Activated T-helper 17 cell treated with anti-CD3 and anti-CD28 coated beads, Interleukin-2, amount 50 U/mL, for 72 hours (primary cell): ENCODE measurements at places on chromosomes 12 and 14.

- H3K4me3 ChIP-seq, result no peak overlapping the region
- H3K27ac ChIP-seq, result peak overlapping the region; percentile 39
- peaks cover 30% of the 10 kb centered on the region for H3K36me3 ChIP-seq
- H3K27me3 ChIP-seq, result no peaks in the 10 kb centered on the region
Measured at GRCh38 chr12:50637870-50638481, 125.9 kb upstream of the ATF1 start.

GRCh38 chr12:96263449-96263902 lies 69.3 kb downstream of the ELK3 start:
- peaks cover 8% of the 10 kb centered on the region for H3K4me1 ChIP-seq
- H3K4me3 ChIP-seq, result no peak overlapping the region
- no peaks in the 10 kb centered on the region for H3K27me3 ChIP-seq
- H3K27ac ChIP-seq, result peak overlapping the region; percentile 23

DNA sequence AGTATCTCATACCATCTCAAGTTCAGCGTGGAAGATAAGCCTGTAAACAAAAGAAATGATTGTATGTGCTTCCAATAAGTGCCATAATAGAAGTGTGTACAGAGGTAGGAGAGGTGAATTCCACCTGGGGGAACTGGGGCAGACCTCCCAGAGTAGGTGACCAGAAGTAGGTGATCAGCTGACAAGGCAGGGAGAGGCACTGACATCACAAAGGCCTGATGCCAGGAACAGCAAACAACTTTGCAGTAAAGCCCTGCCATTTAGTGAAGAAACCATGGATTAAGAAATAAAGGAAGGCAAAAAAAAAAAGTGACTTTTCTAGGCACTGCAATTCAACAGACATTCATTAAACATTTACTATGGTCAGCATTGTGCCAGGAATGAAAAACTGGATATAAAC lies 31.1 kb downstream of the NR1H4 start:
- H3K4me1 ChIP-seq, result no peaks in the 10 kb centered on the region
- H3K36me3 ChIP-seq, result no peaks in the 10 kb centered on the region
- no peak overlapping the region for H3K4me3 ChIP-seq
- no peak overlapping the region for H3K27ac ChIP-seq

DNA sequence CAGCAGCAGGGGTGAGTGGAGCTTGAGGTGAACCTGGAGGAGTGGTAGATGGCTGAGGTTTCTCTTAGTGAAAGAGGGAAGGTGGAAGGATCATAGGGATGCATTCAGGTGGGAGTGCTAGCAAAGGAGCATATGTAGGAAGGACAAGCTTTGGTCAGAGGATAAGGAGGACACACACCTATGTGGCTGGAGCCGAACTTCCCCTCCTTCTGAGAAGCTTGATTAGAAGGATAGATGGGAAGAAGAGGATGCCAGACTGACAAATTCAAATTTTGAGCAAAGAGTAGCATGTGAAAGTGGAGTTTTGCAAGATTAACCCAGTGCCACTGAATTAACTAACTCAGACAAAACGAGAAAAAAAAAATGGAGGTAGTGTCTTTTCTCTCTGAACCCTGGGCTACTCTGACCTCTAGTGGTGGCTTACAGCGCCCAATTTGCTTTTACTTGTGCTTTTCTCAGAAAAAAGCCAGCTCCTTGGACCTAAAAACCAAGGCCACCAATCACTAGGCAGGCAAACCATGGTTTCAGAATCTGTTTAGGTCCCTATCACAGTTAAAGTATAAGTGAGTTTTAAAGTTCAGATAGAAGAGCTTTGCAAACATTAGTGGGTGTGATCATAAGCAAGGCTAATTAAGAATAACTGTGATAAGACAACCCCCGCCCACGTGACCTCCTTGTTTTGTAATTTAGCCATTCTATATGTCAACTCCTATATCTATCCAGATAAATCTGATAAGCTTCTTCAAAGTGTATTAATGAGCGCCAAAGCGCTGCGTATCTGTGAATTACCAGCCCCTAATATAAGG lies 15.5 kb downstream of the EMP1 start:
- H3K27me3 ChIP-seq, result no peaks in the 10 kb centered on the region
- H3K4me3 ChIP-seq, result peak overlapping the region; percentile 65
- peaks cover 28% of the 10 kb centered on the region for H3K4me1 ChIP-seq
- peaks cover 50% of the 10 kb centered on the region for H3K36me3 ChIP-seq
- peak; percentile 29 for ATAC-seq

DNA sequence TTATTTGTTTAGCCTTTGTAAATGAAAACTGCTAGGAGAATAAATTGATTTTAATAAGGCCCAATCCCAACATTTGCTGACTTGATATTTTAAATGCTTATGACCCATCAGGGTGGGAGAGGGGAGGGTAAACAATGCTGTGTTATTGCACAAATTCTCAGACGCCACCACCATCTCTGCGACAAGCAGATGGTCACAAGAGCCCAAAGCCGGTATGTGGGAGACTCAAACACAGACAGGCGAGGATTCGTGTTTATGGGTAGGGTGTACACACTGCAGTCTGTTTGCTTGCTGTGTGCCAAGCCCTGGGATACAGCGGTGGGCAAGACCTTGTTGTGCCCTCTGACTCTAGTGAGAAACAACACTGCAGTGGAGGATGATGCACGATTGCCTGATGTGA lies 39.2 kb upstream of the PWP1 start:
- H3K36me3 ChIP-seq, result peaks cover 6% of the 10 kb centered on the region
- no peak overlapping the region for H3K27ac ChIP-seq
- no peak overlapping the region for H3K4me3 ChIP-seq
- ATAC-seq, result no peak
- no peaks in the 10 kb centered on the region for H3K27me3 ChIP-seq

DNA sequence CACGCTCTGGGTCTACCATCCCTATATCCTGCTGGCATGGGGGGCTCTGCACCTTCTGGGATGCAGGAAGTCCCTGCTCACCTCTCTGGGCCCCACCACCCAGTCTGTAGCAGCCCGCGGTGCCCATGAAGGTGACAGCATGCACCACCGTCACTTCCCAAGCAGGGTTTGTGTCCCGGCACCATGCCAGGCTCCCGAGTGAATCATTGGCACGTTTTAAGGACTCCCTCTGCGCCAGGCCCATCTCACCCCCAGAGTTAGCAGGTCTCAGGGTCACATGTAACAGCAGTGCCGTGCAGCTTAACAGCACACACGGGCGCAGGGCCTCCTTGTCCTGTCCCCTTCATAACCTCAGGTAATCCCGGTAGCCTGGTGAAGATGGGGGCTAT lies 19.9 kb downstream of the SETD1B start:
- H3K27me3 ChIP-seq, result no peaks in the 10 kb centered on the region
- ATAC-seq, result no peak
- H3K4me1 ChIP-seq, result peaks cover 7% of the 10 kb centered on the region
- peaks cover 91% of the 10 kb centered on the region for H3K36me3 ChIP-seq

GRCh38 chr12:118448341-118448740 lies 72.0 kb downstream of the SUDS3 start:
- H3K36me3 ChIP-seq, result no peaks in the 10 kb centered on the region
- no peaks in the 10 kb centered on the region for H3K4me1 ChIP-seq
- no peak overlapping the region for H3K4me3 ChIP-seq
- peaks cover 18% of the 10 kb centered on the region for H3K27me3 ChIP-seq
- H3K27ac ChIP-seq, result no peak overlapping the region
- ATAC-seq, result no peak

GRCh38 chr12:76445462-76445861 lies 97.2 kb upstream of the BBS10 start:
- peak; percentile 60 for ATAC-seq
- H3K4me1 ChIP-seq, result peaks cover 20% of the 10 kb centered on the region

- no peaks in the 10 kb centered on the region for H3K36me3 ChIP-seq
- H3K27ac ChIP-seq, result no peak overlapping the region
- no peak overlapping the region for H3K4me3 ChIP-seq
- no peak for ATAC-seq
Measured at GRCh38 chr14:68140806-68141205, 321.2 kb downstream of the RAD51B start.

DNA sequence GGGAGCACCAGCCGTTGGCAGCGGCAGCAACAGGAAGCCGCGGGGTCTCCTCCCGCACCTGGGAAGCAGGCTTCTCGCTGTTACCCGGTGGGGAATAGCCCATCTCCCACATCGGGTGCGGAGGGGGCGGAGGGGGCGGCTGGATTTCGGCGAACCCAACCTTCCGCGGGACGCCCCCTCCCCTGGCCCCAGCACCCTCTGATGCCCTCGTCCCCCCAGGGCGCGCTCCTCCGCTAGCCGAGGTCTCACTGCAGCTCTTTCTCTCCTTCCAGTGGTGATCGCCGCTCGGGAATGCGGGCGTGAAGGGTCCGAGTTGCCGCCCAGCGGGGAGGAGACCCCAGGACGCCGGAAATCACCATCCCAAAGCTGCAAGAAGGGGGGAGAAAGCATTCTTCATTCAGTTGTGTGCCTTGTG lies 303 bp downstream of the SAMD4A start:
- peak overlapping the region; percentile 73 for H3K27ac ChIP-seq
- peak overlapping the region; percentile 92 for H3K4me3 ChIP-seq
- no peak for ATAC-seq
- peaks cover 6% of the 10 kb centered on the region for H3K27me3 ChIP-seq
- no peaks in the 10 kb centered on the region for H3K36me3 ChIP-seq
- no peaks in the 10 kb centered on the region for H3K4me1 ChIP-seq

DNA sequence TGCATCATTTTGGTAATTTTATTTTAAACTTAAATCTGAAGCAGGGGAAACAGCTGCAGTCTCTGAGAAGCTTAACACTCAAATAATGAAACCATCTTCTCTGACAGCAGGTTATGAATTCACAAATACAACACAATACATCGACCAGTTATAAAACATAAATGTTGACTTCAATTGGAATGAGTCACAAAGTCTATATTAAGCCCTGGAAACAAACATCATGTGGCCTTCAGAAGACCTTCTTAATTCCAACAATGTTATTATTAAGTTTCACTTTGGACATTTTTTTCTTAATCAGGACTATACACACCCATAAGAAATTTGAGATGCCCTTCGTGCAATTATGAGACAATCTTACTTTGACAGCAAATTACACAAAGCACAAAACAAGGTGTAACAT lies 68.9 kb downstream of the CEP128 start:
- no peaks in the 10 kb centered on the region for H3K4me1 ChIP-seq
- no peak overlapping the region for H3K27ac ChIP-seq
- H3K4me3 ChIP-seq, result no peak overlapping the region
- no peaks in the 10 kb centered on the region for H3K27me3 ChIP-seq

- no peaks in the 10 kb centered on the region for H3K4me1 ChIP-seq
- H3K36me3 ChIP-seq, result peaks cover 88% of the 10 kb centered on the region
- no peak for ATAC-seq
- no peak overlapping the region for H3K27ac ChIP-seq
- H3K4me3 ChIP-seq, result no peak overlapping the region
Measured at GRCh38 chr14:64220466-64220865, 73.7 kb downstream of the ESR2 start.

- peaks cover 11% of the 10 kb centered on the region for H3K36me3 ChIP-seq
- no peaks in the 10 kb centered on the region for H3K4me1 ChIP-seq
- H3K4me3 ChIP-seq, result no peak overlapping the region
- H3K27me3 ChIP-seq, result no peaks in the 10 kb centered on the region
Measured at GRCh38 chr12:119775246-119775895, 101.7 kb downstream of the CIT start.

- H3K4me1 ChIP-seq, result peaks cover 6% of the 10 kb centered on the region
- H3K4me3 ChIP-seq, result no peak overlapping the region
- ATAC-seq, result no peak
- no peaks in the 10 kb centered on the region for H3K27me3 ChIP-seq
- peak overlapping the region; percentile 21 for H3K27ac ChIP-seq
Measured at GRCh38 chr14:92789457-92790089, 4.5 kb upstream of the GOLGA5 start.

DNA sequence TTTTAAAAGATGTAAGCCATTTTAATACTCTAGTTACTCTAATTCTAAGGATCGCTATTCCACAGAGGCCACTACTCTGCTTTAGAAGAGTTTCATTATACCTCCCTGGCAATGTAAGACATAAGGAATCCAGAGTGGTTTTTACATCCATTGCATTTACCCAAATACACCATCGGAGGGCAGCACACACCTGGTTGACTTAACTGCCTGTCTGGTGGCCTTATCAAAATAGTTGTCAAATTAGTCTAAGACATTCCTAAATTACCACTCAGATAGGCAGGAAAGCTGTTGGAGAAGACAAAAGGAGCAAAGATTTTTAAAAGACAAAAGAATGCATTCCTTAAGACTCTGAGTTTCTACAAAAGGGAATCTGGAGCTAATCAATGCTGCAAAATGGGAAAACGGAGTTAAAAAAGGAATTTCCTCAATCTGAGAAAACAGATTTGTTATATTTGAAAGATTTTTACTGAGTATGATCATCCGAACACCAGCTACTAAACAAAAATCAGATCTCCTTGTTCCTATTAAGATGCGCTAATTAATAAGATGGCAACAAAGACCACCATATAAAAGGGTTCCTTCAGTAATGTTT lies 33.8 kb upstream of the FGD4 start:
- no peaks in the 10 kb centered on the region for H3K4me1 ChIP-seq
- peak; percentile 47 for ATAC-seq
- no peaks in the 10 kb centered on the region for H3K27me3 ChIP-seq
- no peaks in the 10 kb centered on the region for H3K36me3 ChIP-seq
- H3K27ac ChIP-seq, result no peak overlapping the region

DNA sequence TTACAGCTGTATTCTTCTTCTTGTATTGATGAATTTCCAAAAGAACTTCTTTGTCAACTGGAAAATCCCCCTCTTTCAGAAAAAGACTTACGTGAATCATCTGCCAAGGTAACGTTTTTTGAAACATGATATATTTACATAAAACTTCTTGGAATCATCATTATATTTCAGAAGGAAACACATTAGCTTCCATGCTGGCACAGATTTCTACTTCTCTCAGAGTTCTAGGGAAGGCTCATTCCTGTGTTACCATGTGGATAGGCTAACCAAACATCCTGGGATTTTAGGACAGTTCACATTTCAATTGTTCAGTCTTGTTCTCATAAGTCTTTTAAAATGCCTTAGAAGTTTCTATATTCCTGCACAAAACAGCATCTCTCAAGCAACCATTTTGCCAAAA lies 120.3 kb upstream of the NEDD1 start:
- no peak overlapping the region for H3K27ac ChIP-seq
- no peaks in the 10 kb centered on the region for H3K36me3 ChIP-seq
- H3K4me1 ChIP-seq, result no peaks in the 10 kb centered on the region
- peaks cover 6% of the 10 kb centered on the region for H3K27me3 ChIP-seq
